ENCODE measurements at places on chromosomes 5 and 9.

DNA sequence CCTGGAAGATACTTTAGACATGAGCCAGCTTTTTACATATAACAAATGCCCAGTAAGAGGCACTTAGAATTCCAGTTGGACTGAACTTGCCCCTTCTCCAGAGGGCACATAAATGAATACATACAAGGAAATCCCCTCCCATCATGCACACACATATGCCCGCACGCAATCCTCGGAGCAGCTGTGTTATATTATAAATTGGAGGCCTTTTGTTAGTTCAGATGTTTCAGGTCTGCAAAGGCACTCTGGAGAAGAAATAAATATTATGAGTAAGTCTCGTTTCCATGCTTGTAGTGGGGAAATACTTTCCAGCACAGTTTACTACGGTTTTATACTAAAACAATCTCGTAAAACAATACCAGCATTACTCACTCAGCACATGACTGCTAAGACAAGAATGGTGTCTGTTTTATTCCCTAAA lies 17.6 kb upstream of the MUSK start:
- no peak for DNase-seq

DNA sequence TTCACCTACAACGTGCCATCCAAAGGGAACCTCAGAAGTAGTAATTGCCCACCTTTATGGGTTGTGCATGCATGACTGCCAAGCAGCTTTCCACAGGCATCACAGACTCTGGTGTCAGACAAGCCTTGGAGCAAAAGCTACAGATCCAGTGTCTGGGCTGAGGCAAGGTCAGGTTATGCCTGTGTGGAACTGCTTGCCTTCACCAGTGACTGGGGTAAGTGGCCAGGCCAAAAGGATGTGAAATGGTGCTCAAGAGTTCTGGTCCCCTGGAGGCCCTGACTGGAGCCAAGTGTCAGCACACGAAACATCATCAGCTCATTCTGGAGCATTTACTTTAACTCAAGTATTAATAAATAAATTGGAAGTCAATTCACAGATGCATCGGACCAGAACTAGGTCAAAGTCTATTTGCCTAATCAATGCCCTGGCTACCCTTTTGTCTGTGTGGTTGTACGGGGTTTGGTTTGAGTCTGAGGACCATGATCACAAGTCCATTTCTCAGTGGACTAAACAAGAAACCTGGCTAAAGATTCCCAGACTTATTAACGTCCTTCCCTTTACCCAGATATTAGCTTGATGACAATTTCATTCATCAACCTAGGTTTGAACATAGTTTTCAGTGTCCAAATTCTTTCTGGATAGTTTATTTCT lies 41.5 kb upstream of the ZBED3 start:
- no peak for DNase-seq

GRCh38 chr5:78060421-78060820 lies 234.1 kb downstream of the AP3B1 start:
- no peak for DNase-seq

- DNase-seq = no peak
Observed at GRCh38 chr5:169606279-169606678, 22.7 kb downstream of the SPDL1 start.

DNA sequence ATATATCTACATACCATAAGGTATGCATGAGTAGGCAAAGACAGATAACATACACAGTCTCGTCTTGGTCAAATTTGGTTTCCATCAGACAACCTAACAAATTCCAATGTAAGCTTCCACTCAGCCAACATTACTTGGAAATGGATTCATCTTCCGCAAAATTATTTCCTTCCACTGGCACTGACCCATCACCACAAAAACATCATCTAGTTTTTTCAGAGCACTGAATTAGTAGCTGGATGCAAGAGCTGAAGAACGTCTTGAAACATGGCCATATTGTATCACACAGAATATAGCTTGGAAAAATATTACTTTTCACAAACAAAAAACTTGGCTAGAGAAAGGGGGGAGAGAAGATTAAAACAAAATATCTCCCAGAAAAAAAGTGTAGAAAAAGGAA lies 73.5 kb downstream of the EFNA5 start:
- no peak for DNase-seq

- no peak for DNase-seq
Observed at GRCh38 chr5:171975262-171975876, 31.1 kb downstream of the FBXW11 start.

DNA sequence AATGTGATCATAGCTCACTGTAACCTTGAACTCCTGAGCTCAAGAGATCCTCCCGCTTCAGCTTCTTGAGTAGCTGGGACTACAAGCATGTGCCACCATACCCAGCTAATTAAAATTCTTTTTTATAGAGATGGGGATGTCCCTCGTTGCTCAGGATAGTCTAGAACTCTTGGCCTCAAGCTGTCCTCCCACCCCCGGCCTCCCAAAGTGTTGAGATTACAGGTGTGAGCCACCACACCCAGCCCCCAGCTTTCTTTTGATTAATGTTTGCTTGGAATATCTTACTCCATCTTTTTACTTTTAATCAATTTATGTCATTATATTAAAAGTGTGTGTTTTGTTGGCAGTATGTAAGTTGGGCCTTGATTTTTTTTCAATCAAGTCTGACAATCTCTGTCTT lies 59.4 kb upstream of the EXOC3 start:
- no peak for DNase-seq
